ENCODE measurements at places on chromosomes 1 and 21.

DNA sequence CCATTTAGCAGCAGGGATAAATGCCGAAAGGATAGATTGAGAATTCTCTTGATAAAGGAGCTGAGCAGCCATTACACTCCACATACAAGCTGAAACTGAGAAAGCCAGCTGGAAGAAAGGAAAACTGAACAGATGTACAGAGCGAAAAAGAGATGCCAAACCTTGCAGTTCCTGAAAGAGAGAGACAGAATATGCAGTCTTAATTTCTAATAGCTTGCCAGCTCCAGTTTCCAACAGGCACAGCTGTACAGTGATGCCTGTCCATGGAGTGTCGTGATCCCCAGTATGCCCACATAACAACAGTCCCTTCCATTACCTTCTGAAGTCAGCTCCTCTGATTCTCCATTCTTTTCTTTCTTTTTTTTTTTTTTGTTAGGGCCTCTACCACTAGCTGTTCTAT is 22.7 kb downstream of the ABL2 start:
- peak; percentile 86 for DNase-seq

GRCh38 chr1:245142976-245143375 is 11.8 kb upstream of the KIF26B start:
- DNase-seq = no peak

DNA sequence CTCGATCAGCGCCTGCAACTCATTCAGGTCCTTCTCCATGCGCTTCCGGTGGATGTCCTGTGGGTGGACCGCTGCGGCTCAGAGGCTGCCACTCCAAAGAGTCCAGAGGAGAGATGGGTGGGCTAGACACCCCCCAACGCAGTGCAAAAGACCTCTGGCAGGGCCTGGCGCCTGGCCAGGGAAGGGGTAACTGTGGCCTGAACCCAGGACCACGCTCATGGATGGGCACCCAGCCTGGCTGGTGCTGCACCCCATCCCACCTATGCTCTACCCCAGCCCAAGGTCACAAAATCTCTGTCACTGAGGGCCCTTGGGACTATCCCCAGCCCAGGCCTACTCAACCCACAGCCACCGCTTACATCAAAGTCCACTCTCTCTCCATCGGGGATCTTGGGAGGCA is 12.2 kb downstream of the TNNT2 start:
- DNase-seq = no peak

GRCh38 chr1:172394811-172395210 is 25.7 kb upstream of the C1orf105 start:
- no peak for DNase-seq

- DNase-seq = no peak
Observed at GRCh38 chr1:153540394-153541361, at the start of gene S100A5. Gene S100A5 (minus strand): TSS chr1:153540934. CDS start chr1:153540191, 743 bp downstream.

- no peak for DNase-seq
Observed at GRCh38 chr1:109821221-109821669, 57.5 kb upstream of the EPS8L3 start.

DNA sequence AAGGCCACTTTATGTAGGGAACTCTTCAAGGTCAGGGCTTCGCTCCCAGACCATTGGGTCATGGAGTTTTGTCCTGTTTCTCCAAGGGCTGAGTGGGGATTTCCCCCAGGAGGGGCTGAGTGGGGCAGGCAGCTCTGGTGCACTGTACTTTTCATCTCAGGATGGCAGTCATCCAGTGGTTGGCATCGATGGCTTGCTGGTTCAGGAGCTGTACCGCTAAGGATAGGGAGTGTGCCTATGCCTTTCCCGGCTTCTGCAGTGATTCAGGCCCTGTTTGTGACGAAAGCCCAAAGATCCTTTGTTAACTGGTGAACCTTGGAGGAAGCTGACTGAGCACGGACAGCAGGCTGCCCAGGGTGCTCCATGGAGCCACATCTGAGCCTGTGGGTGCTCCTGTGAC is 100.1 kb upstream of the GADD45A start:
- no peak for DNase-seq

- peak; percentile 91 for DNase-seq
Observed at GRCh38 chr1:20448671-20449071, 37.3 kb downstream of the CAMK2N1 start.

- DNase-seq = no peak
Observed at GRCh38 chr1:62989497-62989896, 205.6 kb downstream of the ATG4C start.

- no peak for DNase-seq
Observed at GRCh38 chr1:44740179-44740617, 561 bp downstream of the KIF2C start.

DNA sequence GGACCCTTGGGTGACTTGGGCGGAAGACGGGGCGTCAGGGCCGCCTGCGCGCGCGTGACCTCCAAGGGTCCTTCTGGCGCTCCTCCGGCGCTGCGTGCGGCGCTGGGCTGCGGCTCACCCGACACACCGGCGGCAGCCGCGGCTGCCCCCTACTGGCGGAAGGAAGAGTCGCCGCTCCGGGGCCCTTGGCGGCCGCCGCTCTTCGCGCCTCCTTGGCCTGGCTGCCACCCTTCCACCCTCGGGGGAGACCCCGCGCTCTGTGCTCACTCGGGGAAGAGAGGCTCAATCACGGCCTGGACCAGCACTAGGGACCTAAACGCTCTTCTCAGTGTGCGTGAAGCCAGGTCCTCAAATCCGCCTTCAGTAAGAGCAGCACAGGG is 89.7 kb downstream of the DMRTA2 start:
- no peak for DNase-seq

DNA sequence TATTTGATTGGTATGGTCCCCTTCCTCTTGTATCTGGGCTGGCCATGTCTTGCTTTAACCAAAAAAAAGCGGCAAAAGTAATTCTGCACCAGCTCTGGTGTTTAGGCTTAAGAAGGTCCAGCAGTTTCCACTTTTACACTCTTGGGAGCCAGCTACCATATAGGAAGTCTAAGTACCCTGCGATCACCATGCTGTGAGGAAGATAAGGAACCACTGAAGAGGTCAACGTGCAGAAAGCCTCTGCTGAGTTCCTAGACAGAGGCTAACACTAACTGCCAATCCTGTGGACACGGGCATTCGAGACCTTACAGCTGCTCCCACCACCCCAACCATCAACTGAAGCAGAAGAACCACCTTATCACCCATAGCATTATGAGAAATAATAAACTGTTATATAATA is 331.4 kb downstream of the VAV3 start:
- no peak for DNase-seq

- no peak for DNase-seq
Observed at GRCh38 chr1:24564695-24565094, 8.8 kb downstream of the NCMAP start.

DNA sequence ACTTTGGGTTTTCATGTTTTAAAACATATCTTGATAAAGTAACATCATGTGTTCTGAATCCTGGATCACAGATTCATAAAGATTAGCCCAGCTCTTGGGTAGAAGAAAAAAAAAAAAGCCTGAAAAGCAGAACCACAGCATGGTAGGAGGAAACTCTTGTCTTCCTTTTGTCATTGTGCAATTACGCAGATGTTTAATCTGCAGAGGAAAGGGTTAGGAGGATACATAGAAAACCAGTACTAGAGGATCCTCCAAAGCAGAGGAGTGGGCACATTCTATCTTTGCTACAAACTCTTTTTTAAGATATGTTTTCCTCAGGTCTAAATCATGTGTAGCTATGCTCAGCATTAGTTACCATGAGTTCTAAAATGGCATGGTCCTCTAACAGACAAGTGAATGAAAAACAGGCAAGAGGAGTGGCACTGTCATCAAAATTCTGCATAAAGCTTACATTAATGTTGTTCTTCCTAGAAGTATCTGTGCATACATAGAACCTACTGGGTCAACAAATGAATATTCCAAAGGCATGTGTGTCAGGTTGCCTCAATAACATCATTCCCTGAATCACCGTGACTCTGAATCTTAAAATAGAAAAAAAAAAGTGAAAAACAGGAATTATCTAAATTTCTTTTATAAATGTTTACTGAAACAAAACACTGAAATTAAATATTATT is 107.0 kb downstream of the NME7 start:
- no peak for DNase-seq

GRCh38 chr1:93093332-93094006 is 14.4 kb downstream of the MTF2 start:
- DNase-seq = no peak

GRCh38 chr1:31587720-31588423 is 11.6 kb downstream of the TINAGL1 start:
- DNase-seq = peak; percentile 57
